ENCODE measurements at places on chromosomes 13 and 19.
A peak's percentile ranks its signal among the peaks of the same experiment; 100 is the strongest.

GRCh38 chr13:71278512-71278911, 588.5 kb downstream of the DACH1 start:
- no peak for DNase-seq

- DNase-seq: no peak
Measured at GRCh38 chr19:30235946-30236345, 136.2 kb upstream of the ZNF536 start.

DNA sequence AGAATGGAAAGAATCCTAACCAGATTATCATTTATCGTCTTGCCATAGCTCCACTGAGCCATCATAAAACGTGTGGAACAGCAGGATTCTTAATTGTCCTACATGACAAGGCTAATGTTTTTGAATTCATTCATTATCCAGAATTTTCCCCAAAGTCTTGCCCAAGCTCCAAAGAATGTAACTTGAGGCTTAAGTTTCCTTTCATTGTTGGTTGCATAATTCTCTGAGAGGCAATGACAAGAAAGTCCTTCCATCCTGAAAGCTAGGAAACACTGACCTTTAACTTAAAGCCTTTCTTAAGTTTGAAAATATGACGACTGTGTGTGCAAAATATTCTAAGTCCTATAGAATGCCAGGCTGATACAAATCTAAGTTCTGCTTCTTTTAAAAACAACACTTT, 546.1 kb downstream of the SUCLA2 start:
- no peak for DNase-seq

DNA sequence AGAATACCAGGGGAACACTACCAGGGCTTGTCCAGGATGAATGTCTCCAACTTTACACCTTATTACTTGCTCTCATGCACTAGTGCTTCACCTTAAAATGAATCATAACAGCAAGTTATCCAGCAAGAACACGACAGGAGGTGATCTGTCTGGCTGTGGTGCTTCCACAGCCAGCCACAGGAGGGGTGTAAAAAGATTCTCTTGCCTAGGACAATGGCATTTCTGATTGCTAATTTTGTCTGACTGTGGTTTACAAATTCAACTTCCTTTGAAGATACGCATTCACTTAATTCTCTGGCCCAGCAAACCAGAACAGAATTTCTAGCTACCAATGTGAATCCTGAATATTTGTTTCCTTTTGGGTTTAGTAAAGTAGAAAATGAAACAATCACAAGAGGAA, 23.1 kb upstream of the COG3 start:
- DNase-seq: no peak

DNA sequence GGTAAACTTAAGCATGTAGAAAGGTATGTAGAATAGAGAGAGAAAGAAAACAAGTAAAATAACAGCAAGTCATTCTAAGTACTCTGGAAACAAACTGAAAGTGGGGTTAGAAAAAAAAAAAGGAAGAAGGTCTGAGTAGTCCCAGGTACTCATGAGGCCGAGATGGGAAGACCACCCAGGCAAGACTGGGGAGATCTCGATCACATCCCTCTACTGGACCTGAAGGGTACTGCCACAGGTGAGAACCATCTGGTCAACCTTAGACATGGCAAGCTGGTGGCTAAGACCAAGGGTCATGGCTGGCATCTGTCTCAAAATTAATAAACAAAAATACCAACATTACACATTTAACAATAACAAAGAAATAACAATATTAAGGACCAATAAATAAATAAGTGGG, 36.3 kb upstream of the ZNF724 start:
- DNase-seq: no peak

GRCh38 chr13:37534676-37535075, 63.9 kb downstream of the POSTN start:
- DNase-seq: no peak

GRCh38 chr13:41842036-41842620, 118.8 kb downstream of the VWA8 start:
- DNase-seq: no peak

DNA sequence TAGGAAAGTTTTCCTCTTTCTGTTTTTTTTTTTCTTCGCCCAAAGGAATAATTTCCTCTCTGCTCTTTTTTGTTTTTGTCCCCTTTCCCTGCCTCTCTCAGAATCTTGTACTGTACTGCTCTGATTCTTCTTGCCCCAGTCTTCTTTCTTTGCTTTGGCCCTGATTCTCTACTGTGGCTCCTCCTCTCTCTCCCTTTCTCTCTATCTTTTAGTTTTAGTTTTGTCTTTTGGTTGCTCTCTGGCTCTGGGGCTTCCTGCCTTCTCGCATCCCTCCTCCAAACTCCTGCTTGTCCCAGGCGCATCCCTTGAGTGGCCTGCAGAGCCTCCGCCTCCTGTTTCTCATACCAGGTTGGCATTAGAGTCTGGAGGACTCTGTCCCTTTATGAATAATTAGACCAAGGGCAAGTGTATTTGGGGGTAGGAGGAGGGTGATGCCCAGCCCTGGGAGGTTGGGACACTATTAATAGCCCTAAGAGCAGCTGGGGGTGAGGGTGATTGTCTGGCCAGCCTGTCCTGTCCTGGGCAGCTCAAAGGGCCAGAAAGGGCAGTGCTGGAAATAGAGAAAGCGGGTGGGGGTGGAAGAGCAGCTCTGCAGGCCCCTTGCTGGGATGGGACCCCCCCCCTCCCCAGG, 39.1 kb downstream of the LYL1 start:
- DNase-seq: no peak

- DNase-seq: no peak
Measured at GRCh38 chr13:101624210-101624922, 171.9 kb downstream of the ITGBL1 start.

DNA sequence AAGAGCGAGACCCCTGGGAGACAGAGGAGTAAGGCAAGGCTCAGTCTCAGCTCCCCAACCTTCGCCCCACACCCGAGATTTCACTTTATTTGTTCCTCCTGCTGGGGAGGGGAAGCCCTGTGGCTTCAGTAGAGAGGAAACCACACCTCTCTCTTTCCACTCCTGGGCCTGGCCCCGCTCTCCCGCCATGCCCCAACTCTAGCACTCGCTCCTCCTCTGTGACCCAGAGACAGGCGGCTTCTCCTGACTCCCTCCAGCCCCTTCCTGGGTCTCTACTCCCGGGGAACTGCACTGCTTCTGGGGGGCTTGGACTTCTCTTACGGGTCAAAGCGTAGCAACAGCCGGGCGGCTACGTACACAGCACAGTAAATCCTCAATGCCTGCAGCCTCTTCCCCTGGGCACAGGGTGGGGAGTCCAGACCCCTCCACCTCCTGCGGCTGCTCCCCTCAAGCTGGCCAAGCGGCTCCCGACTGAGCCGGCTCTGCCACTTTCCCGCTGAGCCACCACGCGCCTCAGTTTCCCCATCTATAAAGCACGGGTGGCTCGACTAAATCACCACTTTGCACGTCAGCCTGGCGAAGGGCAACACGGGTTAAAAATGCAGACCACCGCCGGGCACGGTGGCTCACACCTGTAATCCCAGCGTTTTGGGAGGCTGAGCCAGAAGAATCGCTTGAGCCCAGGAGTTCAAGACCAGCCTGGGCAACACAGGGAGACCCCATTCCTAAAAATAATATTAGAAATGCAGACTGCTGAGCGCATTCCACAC, 1.4 kb downstream of the RNF126 start:
- peak; percentile 55 for DNase-seq
